ENCODE measurements at places on chromosomes 6 and 20.

DNA sequence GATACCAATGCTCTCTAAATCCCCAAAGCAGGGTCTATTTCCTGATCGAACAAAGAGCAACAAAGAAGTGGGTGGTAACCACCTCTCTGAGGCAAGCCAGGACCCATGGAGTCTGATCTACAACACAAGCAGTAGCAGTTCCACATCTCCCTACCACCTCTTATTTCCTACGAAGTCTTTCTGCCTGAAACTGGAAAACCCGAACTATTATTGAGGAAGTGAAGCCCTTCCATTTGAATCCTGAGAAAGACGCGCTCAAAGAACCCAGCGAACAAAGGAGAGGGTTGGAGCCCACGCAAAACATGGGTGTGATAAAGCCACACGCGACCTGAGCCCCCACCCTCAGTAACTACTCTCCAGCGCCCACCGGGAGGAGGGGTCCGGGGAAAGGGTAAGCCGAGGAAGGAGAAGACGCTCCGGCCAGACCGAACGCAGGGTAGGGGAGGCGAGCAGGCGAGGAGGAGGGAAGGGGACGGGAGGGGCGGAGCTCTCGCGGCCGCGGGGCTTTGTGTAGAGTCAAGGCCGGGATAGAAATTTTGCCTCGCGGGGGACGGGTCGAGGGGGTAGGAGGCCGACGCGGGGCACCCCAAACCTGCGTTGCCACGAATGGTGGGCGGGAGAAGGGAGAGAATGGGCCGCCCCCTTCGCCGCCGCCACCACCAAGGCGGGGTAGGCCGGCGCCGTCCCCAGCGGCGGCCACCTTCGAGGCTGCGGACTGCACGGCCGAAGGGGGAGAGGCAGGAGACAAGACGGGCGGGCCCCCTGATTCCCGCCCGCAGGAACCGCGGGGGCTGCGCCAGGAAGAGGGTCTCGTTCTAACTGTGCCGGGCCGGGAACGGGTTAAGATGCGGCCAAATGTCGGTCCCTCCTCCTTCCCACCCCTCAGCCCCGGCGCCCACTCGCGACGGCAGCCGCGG, 802 bp downstream of the HDAC2 start:
- peak; percentile 57 for DNase-seq

GRCh38 chr6:38241200-38241871, 398.4 kb downstream of the BTBD9 start:
- no peak for DNase-seq

DNA sequence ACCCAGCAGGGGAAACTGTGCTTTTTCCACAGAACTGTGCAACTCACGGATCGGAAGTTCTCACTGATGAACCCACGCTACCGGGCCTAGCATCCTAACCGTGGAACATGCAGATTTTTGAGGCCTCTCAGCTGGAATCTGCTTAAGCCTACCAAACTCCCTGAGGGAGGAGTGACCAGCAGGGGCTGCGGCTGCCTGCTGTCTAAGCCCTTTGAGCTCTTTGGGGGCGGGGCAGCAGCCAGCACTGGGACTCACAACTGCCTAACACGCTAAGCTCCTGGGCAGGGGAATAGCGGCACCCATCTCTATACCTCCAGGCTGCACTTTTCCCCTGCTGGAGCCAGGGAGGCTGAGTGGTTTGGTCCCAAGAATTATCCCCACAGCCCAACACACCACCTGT, 20.4 kb upstream of the METTL24 start:
- DNase-seq: no peak

DNA sequence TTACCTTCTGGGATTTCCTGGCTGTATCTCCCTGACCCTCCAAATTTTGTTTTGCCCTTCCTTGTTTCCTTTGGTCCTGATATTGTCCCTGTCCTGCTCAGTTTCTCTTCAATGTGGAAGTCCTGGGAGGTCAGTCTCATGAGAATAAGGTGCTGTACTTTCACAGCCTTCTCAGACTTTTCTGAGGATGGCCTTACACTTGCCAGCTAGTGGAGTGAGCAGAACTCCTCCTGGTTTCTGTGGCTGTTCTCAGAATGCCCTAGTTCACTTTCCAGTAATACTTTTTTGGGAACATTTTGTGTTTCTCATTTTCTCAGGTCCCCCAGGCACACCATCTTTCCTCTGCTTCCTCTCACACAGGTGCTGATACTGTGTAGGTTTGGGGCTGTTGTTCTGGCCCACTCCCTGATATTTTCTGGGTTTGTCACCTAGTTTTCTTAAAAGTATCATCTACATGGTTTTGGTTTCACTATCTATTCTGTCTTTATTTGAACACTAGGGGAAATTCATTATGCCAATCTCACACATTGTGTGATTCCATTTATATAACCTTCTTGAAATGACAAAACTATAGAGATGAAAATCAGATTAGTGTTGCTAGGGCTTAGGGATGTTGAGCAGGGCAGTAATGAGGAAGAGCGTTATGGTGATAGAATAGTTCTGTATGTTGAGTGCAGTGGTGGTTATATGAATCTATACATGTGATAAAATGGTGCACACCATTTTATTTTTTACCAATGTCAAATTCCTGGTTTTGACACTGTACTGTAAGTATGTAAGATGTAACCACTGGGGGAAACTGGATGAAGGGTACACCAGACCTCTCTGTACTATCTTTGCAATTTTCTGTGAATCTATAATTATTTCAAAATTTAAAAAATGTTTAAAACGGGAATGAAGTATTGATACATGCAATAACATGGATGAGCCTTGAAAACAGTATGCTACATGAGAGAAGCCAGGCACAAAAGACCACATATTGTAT, 27.2 kb upstream of the BRPF3 start:
- no peak for DNase-seq

DNA sequence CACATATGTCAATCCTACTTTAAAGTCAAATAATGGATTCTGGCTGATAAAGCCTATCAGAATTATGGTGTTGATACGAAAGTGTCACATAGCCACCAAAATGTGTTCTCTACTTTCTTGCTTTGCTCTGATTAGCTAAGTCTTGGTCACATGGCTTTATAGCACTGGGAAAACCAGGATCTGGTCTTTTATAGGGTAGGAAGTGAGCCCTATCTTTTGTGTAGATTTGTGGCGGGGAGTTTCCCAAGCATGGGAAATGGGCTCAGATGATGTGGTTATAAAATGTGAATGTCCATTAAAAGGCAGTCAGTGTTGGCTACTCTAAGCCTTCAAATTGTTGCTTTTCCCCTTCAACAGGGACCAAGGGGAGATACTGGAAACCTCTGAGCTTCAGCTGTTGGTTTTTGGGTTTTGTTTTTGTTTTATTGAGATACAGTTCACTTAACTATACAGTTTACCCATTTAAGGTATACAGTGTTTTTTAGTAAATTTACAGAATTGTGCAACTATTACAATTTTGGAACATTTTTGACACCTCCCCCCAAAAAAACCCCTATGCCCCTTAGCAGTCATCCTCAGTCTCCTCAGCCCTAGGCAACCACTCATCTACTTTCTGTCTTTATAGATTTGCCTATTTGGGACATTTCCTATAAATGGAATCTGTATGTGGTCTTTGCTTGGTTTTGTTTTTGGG, 12.2 kb downstream of the RRP36 start:
- no peak for DNase-seq

- peak; percentile 81 for DNase-seq
Measured at GRCh38 chr6:159134701-159135364, 34.4 kb upstream of the FNDC1 start.

DNA sequence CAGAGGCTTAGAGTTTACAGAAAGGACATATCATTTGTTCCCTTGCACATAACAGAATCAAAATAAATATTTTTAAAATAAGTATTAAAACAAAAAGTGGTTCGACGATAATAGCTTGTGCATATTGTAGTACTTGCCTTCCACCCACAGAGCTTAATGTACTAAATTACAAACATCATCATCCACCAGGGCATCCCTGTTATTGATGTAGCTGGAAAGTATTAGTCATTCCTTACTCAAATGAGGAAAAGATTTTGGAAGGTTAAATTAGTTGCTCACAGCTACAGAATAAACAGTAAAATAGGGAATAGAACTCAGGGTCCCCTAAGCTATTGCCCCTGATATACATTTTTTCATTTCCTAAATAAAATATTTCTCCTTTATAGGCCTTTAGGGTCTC, 150.3 kb downstream of the PTPRK start:
- no peak for DNase-seq

- DNase-seq: no peak
Measured at GRCh38 chr6:163897669-163898068, 483.2 kb downstream of the QKI start.

GRCh38 chr6:108944707-108945680, 96.8 kb downstream of the ARMC2 start:
- no peak for DNase-seq

DNA sequence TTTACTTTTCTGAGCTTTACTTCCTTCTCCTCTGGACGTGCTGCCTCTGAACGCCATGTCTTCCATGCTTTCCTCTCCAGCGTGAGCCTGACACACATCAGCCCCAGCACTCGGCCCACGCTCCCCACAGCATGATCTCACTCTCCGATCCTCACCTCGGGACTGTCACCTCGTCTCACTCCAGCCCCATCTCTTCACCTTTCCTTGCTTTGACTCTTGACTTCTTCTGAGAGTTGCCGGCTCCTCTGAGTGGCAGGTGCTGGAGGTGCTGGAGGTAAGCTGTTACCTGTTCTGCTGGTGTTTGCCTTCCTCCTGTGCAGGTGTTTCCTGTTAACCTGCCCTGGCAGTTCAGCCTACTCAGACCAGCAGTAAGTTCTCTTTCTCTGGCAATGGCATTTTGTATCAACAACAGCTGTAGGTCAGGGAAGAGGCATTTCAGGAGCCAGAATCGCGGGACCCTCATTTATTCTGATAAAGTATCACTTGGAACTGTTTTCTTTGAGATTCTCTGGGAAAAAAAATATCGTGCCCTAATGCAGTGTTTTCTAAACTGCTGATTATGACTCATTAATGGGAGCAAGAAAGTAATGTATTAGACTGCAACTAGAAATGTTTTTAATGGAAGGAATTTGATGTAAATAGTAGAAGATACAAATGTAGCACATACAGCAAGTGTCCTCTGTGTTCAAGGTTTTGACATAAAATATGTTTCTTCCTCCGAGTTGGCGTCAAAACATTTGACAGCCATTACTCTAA, 106.5 kb downstream of the ARID1B start:
- peak; percentile 26 for DNase-seq

DNA sequence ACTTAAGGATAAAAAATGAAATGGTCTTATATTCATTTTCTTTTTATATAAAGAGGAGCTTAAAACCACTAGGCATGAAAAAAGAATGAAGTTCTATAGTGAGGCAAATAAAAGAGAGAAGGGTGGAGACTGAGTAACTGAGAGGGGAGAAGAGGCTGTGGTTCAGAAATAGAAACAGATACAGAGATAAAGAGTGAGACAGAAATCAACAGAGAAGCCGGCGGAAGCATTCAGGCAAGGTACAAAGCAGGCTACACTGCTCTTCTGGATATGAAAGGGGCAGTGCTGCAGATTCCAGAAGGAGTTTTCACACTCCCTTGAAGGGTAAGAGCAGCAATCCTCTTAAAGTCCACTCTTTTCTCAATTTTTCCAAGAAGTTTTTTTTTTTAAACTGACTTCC, 29.9 kb downstream of the NFATC2 start:
- DNase-seq: peak; percentile 40

- no peak for DNase-seq
Measured at GRCh38 chr6:51199105-51199552, 380.5 kb downstream of the TFAP2B start.

All from stimulated activated CD4-positive, alpha-beta T cell treated with anti-CD3 and anti-CD28 coated beads, Interleukin-4, amount 100 ng/mL, for 24 hours (primary cell).